ENCODE measurements at places on chromosomes 16 and 17.

DNA sequence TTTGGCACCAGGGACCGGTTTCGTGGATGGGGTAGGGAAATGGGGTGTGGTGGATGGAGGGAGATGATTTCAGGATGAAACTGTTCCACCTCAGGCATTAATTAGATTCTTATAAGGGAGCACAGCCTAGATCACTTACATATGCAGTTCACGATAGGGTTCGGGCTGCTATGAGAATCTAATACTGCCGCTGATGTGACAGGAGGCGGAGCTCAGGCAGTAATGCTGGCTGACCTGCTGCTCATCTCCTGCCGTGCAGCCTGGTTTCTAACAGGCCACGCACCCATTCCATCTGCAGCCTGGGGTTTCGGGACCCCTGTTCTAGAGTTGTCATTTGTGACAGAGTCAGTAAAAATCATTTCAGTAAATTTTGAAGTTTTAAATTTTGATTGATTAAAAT is 99.7 kb downstream of the CHD9 start:
- DNase-seq, result no peak

- DNase-seq, result no peak
These were observed 9.9 kb upstream of the TEX2 start for GRCh38 chr17:64273006-64273405.

DNA sequence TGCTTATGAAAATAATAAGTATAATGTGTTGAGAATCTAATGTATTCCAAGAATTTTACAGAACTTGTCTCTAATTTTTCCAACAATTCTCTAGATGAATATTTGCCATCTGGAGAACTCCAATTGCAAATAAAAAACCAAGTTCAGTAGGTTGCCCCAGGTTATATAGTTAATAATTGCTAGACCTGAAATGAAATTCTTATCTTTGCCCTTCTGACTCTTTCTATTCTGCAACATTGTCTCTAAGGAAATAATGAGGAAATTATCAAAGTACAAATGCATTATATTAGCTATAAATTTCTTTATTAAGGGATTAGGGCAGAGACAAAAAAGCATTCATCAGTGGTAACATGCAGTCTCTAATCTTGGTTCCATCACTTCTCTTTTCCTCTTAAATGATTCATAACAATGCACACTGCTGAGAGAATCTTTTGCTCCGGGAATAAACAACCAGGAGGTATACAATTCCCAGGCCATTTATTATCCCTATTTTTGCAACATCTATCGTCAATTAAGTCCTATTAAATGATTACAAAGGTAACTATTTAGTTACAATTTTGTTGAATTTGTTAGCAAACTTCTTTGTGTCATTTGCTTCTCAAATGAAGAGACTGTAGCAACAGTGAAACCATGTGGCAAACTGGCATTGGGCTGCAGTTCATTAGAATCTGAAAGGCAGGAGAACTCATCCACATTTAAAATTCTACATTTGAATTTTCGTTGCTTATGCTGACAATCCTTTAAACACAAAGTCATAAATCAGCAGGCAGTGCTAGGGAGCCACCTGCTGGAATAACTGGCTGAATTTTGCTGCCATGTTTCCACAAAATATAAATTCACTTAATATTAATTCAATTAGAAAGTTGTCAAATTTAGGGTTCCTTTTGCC is 349.6 kb downstream of the KIF2B start:
- peak; percentile 3 for DNase-seq

GRCh38 chr16:60755907-60756306 is 1280.3 kb downstream of the CDH8 start:
- DNase-seq, result no peak
